HAP-1 (cell line): ENCODE measurements at places on chromosomes 5 and 9.

DNA sequence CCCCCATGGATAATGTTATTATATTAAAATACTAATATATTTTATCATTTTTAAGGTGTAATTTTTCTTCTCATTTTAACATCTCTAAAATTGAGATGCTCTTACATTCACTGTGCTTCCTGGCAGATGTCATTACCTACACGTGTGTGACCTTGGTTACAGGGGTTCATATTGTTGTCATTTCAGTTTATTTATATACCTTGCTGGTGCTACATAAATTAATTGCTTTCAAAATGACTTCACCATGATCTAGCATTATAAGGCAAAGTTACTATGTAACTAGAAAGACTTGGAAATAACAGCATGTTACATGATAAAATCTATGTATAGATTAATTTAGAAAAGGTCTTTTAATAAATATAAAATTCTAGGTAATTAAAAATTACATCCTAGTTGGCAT, 60.9 kb downstream of the ARHGEF28 start:
- DNase-seq: no peak

DNA sequence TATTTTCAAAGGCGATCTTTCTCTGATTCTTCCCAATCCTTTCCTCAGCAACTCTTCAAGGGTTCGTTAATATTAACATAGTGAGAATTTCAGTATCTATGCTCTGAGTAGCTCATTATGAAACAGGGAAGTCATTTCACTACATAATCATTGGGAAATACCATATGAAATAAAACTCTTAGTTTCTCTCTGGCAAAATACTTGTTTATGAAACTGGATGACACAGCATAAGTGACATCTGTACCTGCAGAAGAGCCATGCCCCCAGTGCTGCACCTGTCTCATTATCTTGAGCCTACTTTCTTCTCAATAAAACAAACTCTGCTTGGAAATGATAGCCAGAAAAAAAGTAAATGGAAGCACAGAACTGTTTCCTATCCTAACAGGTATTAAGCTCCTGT, 33.8 kb upstream of the OTULIN start:
- DNase-seq: no peak

- no peak for DNase-seq
These were observed 126.9 kb upstream of the ANKH start for GRCh38 chr5:14998491-14998890.

GRCh38 chr5:129459777-129460671, at the start of gene ADAMTS19:
ADAMTS19 (plus strand) TSS chr5:129460298; CDS start chr5:129460392, 94 bp downstream.
- peak; percentile 18 for DNase-seq

DNA sequence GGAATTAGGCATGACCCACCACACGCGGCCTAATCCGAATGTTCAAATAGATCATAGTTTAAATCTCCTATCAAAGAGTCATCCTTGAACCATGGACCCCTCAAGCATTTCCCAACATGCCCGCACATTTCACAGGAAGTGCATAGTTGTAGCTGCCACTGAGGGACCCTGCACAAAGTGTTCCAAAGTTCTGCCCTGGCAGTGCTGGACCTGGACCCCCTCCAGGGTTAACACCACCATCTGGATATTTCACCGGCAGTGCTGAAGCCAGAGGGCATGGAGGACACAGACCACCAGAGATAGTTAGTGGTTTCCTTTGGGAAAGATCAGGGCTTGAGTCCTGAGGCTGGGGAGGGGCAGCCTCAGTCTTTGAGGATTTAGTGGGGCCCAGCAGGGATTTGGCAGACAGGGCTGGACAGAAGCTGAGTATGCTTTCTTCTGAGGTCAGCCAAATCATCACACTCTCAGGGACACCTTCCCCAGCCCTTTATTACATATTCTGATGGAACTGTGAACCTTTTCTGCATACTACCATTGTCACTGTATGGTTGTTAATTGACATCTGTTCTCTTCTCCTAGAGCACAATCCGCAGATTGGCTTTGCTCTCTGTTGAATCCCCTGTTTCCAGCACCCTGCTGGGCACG, 143.6 kb upstream of the EFNA5 start:
- DNase-seq: no peak

DNA sequence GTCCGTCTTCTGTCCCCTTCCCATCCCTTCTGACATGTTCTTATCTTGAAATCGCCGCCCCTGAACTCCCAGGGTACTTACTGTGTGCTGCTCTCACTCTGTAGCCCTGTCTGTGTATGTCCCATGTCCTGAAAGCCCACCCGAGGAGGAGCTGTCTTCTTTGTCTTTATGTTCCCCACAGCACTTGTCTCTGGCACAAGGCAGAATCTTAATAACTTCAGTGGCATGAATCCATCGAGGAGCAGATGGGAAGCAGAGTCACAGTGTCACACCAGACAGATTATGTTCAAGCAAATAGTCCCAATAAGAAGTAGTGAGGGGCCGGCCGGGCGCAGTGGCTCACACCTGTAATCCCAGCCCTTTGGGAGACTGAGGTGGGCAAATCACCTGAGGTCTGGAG, 29.7 kb upstream of the LTC4S start:
- DNase-seq: no peak

- no peak for DNase-seq
These were observed 195.4 kb downstream of the NR2F1-AS1 start for GRCh38 chr5:93385655-93386054.

DNA sequence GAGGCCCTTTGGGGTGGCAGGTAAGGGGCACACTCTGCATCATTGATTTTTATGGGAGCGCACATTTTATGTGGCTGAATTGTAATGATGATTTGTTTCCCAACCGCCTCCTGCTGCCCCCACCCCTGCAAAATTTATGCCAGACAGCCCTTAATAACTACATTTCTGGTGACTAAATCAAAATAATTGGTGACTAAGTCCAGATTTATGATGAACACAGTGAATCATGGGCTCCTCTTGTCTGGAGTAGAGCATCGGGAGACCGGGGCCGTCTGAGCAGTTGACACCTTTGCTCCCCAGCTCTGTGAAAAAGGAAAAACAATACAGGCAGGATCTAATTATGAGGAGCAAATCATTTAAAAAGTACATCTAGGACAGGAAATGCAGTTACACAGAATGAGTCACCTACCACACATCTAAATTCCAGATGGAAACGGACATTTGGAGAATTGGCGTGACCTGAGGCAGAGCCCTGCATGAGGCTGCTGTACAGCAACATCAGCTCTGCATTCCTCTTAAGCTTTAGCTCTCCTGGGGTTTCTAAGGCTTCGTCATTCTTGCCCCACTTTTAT, 58.9 kb downstream of the DOCK2 start:
- no peak for DNase-seq

DNA sequence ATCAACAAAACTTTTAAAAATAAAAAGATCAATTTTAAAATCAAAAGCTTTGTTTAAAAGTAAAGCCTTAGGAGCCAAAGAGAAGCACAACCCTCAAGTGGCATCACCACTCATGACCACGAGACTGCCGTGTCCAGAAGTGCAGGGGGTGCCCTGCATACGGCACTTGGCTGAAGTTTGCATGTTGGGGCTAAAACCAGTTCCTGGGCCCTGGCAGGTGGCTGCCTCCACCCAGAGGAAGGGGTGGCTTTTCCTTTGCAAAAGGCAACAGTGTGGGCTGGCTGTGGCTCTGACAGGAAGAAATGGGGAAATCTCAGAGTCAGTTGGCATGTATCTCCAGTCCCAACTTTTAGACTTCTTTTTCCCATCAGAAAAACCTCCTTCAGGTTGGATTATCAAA, 15.3 kb downstream of the TRMO start:
- DNase-seq: no peak

- peak; percentile 94 for DNase-seq
These were observed 15.2 kb downstream of the PTGES start for GRCh38 chr9:129737479-129738274.

GRCh38 chr5:161286066-161286655, 260.4 kb downstream of the GABRB2 start:
- no peak for DNase-seq

- no peak for DNase-seq
These were observed 465.2 kb upstream of the RGMB start for GRCh38 chr5:98308231-98308630.

DNA sequence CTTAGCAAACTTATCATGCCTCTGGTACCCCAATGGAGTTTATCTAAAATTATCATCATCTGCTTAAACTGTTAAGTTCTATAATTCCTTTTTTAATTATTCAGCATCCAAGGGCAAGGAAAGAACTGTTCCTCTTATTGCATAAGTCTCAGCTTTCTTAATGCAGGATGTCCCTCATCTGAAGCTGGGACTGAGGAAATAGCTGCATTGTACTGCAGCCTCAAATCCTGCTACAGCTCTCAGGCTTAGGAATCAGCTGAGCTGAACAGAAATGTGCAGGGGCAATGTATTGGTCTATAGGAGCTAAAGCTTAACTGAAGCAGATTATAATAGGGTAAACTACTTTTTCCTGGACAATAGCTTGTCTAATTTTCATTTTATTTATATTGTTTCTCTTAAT, 48.0 kb downstream of the HAPLN1 start:
- no peak for DNase-seq

GRCh38 chr5:95403996-95404395, 12.8 kb downstream of the FAM81B start:
- no peak for DNase-seq

GRCh38 chr9:95515272-95516113, 1.3 kb downstream of the PTCH1 start:
- peak; percentile 28 for DNase-seq

DNA sequence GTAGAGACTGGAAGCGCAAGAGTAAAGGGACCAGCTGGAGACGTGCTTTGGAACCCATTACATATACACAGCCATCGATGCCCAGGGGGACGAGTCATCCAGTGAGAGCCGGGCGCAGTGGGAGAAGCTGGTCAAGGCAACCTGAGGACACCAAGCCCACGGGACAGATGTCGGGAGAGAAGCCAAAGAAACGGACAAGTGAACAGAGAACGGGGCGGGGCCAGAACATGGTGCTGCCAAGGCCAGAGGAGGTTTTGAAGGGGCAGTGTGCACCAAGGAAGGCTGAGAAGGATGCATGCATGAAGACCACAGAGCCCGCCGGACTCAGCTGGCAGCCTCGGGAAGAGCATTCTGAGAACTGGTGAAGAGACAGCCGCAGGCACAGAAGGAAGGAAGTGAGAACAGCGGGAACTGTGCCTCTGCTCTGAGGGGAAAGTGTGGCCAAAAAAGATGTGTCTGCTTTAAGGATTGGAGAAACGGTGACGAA, 20.3 kb downstream of the CAMSAP1 start:
- DNase-seq: no peak

DNA sequence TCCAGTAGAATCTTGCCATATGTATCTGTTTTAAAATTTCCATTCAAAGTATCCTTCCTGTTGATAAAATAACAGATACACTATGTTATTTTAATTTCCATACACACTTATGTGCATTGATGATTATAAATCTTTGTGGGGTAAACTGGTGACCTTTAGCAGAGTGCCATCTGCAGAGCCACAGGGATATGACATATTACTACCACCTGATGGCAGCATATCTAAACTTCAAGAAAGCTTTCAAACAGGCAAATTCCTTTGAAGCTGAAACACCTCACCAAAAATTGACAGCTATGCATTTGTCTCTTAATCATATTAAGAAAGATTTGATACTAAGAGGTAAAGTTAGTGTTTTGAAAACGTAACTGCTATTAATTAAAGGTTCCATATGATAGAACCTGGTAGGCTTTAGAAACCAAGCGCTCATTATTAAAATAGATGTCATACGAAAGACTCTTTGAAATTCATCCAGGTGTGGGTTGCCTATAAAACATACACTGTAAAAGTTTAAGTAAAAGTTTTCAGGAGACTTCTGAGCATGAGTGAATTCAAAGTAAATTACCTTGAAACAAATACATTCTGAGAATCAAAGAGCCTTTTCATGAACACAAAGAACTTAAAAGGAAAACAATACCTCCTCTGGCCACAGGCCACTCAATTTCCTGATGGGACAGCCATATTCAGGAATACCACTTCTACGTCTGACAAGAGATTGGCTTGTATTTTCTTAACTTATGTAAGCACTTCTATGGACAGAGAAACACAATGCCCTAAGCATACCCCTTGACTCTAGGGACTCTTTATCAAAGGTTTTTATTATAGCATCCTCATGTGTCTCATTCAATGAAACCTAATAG, 93.3 kb downstream of the KIAA0825 start:
- peak; percentile 65 for DNase-seq

GRCh38 chr5:137010226-137010625, 488.9 kb downstream of the SPOCK1 start:
- no peak for DNase-seq

DNA sequence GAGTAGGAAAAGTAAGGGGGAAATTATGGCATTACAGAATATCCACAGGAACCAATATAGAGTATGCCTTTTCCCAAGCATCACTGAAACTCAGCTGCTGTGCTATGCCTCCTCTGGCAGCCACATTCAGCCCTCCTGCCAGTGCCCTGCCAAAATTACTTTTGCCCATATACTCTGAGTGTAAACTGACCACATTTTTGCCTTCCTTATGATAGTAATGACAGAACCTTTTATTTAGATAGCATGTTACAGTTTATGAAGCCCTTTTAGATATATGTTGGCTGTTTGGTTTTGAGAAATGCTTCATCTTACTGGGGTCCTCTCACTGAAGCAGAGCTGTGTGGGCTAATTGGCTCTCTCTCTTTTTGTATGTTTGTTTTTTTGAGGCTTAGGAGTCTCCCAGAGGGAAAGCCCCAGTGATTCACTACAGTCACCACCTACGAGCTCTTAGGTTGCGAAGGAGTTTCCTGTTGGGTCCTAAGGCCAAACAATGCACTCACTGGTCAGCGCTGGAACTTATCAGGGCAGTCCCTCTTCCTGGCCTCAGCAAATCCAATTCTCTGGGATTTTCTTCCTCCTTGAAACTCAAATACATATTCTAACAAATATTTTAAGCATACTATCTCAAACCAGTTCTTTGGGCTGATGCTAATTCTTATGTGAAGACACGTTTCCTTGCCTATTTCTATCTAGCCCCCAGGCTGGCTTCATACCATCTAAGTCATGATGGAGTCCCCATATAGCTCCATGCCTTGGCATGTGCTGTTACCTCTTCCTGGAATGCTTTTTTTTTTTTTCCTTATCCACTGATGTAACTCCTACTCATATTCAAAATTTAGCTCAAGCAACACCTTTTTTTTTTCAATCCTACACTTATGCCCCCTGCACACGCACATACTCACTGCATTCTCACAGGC, 3.7 kb downstream of the PHF24 start:
- DNase-seq: no peak

- no peak for DNase-seq
These were observed 29.0 kb upstream of the CCDC112 start for GRCh38 chr5:115325296-115325959.

DNA sequence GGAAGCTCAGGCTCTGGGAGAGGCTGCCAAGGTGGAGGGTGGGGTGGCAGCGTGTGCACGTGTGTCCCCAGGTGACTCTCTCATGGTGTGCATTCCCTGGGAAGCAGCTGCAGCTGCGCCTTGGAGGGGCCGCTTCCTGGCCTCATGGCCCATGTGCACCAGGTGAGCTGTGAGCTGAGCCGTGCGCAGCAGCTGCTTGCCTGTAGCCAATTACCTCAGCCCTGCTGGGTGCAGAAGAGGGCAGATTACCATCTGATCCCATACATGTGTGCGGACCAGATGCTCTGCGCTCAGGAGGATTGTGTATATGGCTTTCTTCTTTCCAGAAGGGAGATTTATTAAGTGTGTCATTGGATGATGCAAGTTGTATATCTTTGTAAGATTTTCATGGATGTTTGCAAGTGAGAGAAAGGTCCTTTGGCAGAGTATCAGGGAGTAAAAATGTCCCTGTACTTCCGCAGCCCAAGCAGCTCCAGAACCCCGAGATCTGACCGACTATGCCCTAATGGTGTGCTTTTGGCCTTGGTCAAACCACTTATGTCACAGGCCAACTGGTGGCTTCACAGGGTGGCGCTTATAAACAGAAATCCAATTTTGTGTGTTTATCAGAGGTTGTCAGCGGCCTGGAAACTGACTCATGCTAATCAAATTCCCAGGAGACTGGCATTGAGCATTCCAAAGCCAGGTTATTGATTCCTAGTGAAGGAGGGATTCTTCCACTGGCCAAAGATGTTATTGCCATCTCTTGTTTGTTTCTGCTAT, 229.3 kb downstream of the GOLPH3 start:
- DNase-seq: no peak
